ENCODE measurements at places on chromosomes 7 and 10. TPM values are rescaled to one million over a fixed set of nuclear protein-coding genes. Genes with fewer than 3 reads are reported as not detected.
A peak's percentile ranks its signal among the peaks of the same experiment; 100 is the strongest.

AGR2 gene
- not detected for total RNA-seq

GPRIN2 gene
- total RNA-seq, result 28.5 TPM

WAPL gene
- total RNA-seq, result 60.8 TPM

IL15RA gene
- 1.1 TPM for total RNA-seq

GPR15LG gene
- not detected for total RNA-seq

ATP5F1C gene
- 339 TPM for total RNA-seq

GRCh38 chr7:130752424-130752823 is 18.4 kb upstream of the KLF14 start:
- DNase-seq, result no peak

DNA sequence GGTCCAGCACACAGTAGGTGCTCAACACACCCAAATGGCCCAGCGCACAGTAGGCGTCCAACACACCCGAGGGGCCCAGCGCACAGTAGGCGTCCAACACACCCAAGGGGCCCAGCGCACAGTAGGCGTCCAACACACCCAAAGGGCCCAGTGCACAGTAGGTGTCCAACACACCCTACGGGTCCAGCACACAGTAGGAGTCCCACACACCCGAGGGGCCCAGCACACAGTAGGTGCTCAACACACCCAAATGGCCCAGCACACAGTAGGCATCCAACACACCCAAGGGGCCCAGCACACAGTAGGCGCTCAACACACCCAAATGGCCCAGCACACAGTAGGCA is 80.8 kb downstream of the FOXL3 start:
- no peak for DNase-seq

DNA sequence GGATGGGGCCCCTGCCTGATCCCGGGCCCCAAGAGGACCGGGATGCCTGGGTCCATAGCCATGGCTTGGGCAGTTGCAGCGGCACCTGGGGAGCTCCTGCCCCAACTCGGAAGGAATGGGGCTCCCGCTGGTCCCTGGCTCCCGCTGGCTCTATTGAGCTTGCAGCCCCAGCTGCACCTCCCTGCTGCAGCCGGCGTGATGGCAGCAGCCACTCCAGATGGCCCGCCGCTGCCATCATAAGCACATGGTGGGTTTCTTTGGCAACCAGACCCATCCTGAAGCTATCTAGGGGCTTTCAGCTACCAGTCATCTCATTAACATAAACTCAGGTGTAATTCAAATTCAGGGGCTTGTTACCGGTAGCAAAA is 11.1 kb upstream of the DNMBP start:
- peak; percentile 24 for DNase-seq

- no peak for DNase-seq
Measured at GRCh38 chr10:78830976-78831375, 237.8 kb upstream of the ZMIZ1 start.

DNA sequence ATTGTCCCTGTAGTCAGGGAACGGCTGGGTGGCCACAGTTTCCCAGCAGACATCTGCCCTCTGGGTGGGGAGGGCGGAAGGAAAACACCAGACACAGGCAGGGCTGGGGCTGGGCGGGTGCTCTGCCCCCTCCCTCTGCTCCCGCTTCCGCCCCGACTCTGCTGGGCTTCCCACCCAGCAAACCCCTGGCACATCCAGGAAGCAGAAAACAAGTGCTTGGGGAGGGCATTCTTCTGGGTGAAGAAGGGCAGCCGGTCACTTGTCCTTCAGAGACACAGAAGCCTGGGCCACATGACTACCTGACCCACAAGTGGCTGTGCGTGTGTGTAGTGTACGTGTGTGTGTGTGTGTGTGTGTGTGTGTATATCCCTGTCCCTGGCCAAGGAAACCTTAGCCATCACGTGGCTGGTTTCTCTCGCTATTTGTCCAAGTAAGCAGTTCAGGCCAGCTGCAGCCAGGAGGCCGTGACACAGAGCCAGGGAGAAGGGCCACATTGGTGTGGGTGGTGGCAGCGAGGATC is 77.9 kb downstream of the ZMIZ1 start:
- no peak for DNase-seq

DNA sequence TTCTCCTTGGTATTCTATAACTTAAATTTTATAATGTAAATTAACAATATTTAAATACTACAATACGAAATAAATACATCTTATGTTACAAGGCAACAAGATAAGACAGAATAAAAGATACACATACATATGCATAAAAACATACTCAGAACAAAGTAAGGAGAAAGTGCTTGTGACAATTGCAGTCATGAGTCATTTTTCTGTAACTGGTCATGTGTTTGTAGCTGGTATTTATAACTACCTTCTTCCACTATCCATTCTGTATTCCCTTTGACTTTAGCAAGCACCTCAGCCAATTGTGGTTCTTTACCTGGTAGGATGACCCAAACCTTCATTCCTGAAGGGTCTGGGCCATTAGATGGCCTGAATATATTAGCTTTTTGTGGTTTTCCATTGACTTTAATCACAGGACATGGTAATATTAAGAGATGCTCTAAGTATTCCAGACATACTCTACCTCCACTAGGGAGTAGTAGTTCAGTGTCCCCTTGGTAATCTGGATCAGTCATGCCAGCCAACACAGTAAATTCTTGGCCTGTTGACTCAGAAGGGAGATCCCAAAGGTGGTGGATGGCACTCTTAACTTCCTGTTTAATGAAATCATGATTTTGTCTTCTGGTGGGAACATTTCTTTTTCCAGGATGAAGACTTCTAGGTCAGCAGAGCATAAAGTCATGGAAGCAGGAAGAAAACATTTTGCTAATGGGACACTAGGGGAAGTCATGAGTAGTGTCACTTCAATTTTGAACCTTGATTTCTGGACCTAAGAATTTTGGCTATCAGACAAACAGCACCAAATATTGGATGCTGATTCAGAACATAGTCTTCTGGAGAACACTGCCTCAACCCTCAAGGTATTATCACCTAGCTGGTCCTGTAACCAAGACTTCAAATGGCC is 733.7 kb upstream of the IGFBP3 start:
- DNase-seq, result no peak

All from GM23338 (cell line).